ENCODE measurements at places on chromosomes 3 and 15. TPM values are rescaled to one million over a fixed set of nuclear protein-coding genes. Genes with fewer than 3 reads are reported as not detected.

The PTH1R gene
- 13.0 TPM for total RNA-seq

The RABL3 gene
- total RNA-seq, result 19.4 TPM

The RFC4 gene
- total RNA-seq, result 9.7 TPM

The C15orf62 gene
- total RNA-seq, result not detected

The TF gene
- total RNA-seq, result 3.3 TPM

The OCA2 gene
- 0.15 TPM for total RNA-seq

The ADPRH gene
- total RNA-seq, result 10.3 TPM

All from left ventricle myocardium superior (tissue), 1 donor.